8988T (cell line): ENCODE measurements at places on chromosomes 2 and 18.

- DNase-seq: no peak
Observed at GRCh38 chr2:215427585-215427984, 8.3 kb downstream of the FN1 start.

- DNase-seq: no peak
Observed at GRCh38 chr2:152134488-152135280, 35.8 kb upstream of the CACNB4 start.

DNA sequence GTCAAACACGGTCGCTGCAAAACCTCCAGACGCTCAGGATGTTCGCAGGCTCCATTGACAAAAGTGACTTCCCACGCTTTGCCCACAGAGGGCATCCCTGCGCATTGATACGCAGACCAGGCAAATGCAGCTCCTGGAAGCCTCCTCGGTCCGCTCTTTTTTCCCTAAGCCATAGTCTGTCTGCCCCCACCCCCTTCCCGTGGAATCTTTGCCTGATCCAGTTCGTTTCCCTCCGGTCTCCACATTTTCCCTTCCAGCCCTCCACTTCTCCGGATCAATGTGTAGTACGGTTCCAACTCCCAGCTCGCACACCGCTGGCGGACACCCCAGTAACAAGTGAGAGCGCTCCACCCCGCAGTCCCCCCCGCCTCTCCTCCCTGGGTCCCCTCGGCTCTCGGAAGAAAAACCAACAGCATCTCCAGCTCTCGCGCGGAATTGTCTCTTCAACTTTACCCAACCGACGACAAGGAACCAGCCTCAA lies at the start of gene DCC:
Gene DCC, plus strand, starts transcription at position 307 of the 481 bp plus-strand sequence. CDS start 591 bp downstream, outside the sequence.
- no peak for DNase-seq

- no peak for DNase-seq
Observed at GRCh38 chr2:217611056-217611455, 391.7 kb downstream of the TNS1 start.

DNA sequence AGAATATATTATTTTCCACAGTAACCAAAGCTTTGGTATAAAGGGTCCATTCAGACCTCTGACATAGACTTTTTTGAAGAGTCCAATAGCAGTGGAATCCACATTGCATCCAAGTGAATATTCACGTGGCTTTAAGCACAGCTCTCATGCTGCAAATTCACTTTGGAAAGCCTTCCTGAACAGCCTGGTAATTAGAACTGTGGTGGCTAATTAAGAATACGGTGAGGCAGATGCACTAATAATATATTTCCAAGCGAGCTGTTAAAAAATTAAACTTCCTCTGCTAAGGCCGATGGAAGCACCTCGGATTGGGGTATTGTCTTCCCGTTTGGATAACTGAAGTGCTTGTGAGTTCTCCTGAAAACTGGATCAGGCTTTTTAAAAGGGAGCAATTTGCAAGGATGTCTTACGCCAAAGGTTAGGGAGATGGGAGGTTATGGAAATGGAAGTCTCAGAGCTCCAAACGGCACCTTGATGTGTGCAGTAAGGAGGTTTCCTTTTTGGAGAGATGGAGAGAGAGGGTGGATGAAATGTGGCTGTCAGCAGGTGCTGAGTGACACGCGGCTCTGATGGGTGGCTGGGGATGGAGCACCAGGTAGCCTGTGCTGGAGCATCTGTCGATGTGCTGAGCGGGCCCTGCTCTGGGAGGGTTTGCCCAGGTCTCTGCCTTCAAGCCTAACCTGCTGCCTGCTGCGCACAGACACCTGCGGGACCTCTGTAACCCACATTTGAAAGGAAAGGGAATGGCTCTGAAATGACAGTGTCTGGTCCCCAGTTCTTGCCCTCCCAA lies 37.5 kb downstream of the CABLES1 start:
- DNase-seq: no peak

GRCh38 chr2:15808944-15809343 lies 131.4 kb upstream of the MYCN start:
- no peak for DNase-seq

GRCh38 chr2:196256585-196256984 lies 85.2 kb upstream of the STK17B start:
- DNase-seq: no peak

- DNase-seq: no peak
Observed at GRCh38 chr2:113755035-113755834, 1.2 kb downstream of the SLC35F5 start.

GRCh38 chr2:111534910-111535352 lies 349.1 kb downstream of the ANAPC1 start:
- no peak for DNase-seq

DNA sequence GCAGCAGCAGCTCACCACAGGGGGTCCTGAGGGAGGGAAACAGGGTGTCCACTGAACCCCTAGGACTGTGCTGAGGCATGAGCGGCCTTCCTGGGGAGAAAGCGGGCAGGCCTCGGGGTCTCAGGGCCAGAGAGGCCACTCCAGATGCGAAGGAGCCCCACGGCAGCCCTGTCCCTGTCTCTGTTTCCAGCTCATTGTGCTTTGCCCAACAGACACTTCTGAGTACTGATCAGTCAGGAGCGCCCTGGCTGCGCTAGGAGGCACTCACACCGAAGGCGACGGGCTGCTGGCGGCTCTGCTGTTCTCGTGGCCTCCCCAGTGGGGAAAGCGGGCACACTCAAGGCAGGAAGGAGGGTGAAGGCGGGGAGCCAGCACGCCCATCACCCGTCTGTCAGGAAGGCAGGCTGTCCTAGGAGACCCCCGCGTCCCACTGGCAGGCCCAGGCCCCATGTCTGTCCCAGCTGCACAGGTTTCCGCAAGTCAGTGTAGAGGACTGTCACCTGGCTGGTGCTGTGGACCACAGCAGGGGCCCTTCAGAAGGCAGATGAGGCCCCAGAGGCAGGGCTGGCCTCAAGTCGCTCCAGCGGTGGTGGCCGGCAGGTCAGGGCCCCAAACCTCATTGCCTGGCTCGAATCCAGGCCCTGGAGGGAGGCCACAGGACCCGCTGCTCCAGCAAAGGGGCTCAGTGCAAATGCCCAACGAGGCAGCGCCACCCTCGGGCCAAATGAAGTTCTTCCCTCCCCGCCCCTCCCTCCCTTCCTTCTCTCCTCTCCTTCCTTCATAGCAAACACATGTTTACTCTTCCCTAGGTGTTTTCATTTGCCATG lies 6.8 kb downstream of the ESPNL start:
- DNase-seq: peak; percentile 62

DNA sequence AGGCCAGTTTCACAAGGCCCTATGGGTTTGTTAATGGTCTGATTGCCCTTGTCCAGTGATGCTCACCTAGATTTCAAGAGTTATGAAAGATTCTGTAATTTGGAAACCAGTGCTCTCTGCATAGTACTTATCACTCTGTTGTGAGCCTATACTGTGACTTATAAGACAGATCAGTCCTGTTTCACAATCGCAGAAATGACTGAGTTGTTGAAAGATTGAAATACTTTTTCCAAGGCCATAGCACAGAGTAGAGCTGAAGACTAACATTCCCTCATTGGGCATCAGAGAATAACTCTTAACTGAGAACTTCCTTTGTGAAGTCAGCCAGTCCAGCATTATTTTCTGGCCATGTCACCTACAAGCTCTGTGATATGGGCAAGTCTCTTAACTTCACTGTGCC lies 44.0 kb downstream of the CCDC85A start:
- DNase-seq: no peak

GRCh38 chr2:138600732-138601457 lies 99.3 kb downstream of the SPOPL start:
- no peak for DNase-seq

GRCh38 chr2:120493231-120493630 lies 147.3 kb downstream of the INHBB start:
- no peak for DNase-seq

- no peak for DNase-seq
Observed at GRCh38 chr2:106700616-106701015, 185.4 kb downstream of the ST6GAL2 start.

DNA sequence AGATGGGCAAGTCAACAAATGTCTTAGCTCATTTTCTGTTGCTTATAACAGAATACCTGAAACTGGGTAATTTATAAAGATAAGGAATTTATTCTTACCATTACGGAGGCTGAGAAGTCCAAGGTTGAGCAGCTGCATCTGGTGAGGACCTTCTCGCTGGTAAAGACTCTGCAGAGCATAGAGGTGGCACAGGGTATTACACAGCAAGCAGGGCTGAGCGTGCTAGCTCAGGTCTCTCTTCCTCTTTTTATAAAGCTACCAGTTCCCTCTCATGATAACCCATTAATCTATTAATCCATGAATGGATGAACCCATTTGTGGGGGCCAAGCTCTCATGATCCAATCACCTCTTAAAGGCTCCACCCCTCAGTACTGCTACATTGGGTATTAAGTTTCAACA lies 109.1 kb downstream of the CDK15 start:
- DNase-seq: no peak

DNA sequence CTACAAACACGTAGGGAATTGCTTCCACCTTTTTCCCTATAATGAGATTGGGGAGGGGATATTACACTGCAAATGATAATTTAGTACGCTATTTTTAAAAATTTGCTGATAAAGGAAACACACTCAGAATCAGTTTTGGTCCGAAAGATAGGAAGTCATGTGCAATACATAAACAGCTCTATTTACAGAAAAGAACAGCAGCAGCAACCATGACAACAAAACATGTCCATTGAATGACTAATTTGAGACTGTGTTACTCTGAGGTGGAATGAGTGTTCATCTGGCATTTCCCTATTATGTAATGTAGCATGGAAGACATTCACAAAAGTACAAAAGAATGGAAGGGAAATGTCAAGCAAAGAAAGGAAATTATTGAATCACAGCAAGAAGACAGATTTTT lies 337.2 kb downstream of the NBAS start:
- no peak for DNase-seq

DNA sequence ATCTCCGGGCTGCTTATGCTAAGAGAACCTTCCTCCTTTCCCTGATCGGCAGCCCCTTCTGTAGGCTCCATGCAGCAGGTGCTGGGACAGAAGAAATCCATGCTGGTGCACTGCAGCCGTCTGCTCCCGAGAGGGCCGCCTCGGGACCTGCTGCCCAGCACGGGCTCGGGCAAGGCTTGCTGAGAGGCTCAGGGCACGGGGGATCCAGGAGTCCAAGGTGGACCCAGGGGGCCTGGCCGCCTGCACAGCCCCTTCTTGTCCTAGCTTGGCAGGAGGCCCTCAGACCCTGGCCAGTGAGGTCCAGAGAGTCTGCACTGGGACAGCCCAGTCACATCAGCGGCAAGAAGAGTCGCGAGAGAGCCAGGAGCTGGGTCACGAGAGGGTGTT lies 13.3 kb upstream of the DUSP2 start:
- no peak for DNase-seq

GRCh38 chr18:8720141-8720540 lies 14.8 kb downstream of the MTCL1 start:
- DNase-seq: no peak

DNA sequence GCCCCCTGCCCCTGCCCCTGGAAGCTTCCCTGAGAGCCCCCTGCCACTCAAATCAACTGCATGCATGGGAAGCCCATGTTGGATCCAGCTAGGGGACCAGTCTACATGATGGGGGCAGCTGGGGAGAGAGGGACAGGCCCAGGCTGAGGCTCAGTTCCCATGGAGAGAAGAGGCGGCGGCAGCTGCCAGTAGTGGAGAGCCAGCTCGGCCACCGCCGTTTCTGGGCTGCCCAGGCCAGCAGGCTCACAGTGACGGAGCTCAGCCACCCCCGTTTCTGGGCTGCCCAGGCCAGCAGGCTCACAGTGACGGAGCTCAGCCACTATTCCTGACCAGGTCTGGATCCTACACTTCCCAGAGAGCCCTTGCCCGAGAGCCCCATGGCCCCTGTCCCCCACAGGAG lies 3.6 kb downstream of the MAB21L4 start:
- no peak for DNase-seq

GRCh38 chr2:42846932-42847595 lies 54.7 kb upstream of the HAAO start:
- no peak for DNase-seq
